MCF 10A (cell line): ENCODE measurements at places on chromosomes 7 and 10. TPM values are rescaled to one million over a fixed set of nuclear protein-coding genes. Genes with fewer than 3 reads are reported as not detected.

Gene FXYD4
- not detected in 2 replicates for total RNA-seq

GRCh38 chr7:2225336-2225735 is 7.4 kb downstream of the MAD1L1 start:
- DNase-seq = peak; percentile 71

DNA sequence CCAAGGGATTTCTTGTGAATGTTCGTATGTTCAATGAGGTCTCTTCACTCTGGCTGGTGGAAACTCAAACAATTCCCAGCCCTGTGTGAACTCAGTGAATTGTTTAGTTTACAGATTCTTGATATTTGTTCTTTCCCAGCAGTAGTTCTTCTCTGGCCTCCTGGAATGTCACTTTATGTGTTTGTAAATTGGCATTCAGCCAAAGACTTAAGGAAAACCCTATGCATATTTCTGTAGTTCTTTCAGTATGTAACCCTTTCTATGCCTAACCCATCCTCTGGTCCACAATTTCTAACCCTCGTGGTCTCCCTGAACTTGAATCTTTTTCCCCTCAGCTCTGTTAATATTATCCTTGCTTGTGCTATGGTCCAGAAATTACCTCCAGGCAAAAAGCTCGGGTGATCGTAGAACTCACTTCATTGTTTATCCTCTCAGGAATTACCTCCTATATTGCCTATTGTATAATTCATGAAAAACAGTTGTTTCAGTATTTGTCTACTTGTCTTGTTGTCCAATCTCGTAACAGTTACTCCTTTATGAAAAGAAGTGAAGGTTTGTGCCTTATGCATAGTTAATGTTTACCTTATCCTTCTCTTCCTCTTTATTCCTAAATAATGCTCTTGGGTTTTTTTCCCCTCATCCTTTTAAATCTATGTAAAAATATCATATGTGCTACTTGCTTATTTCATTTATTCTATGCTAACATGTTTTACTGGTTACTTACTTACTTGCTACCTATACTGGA is 23.7 kb upstream of the AGR3 start:
- DNase-seq = peak; percentile 28

Gene NUDT13
- 1.7 and 1.8 TPM in 2 replicates for total RNA-seq

GRCh38 chr10:34102237-34102673 is 712.8 kb downstream of the PARD3 start:
- DNase-seq = no peak

DNA sequence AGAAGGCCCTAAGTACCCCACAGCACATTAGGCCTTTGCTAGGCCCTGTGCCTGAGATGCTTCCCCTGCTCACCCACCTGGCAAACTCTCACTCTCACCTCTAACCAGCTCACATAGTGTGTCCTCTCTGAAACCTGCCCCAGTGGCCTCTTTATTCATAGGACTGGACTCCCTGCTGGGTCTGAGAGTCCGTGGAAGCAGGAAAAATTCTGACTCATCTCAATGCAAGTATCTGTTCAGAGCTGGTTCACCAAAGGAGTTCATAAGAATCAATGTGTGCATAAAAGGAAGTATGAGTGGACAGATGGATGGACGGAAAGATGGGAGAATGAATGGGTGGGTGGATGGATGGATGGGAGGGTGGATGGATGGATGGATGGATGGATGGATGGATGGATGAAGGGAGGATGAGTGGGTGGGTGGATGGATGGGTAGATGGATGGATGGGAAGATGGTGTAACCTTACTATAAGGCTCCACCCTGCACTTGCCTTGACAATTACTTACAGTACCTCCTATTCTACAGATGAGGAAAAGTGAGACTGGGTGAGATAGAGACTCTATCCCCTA is 111.2 kb upstream of the ZMIZ1 start:
- no peak for DNase-seq

GRCh38 chr10:84329986-84330651 is 1.7 kb downstream of the CCSER2 start:
- no peak for DNase-seq

GRCh38 chr10:22978287-22978686 is 50.4 kb downstream of the ARMC3 start:
- DNase-seq = no peak

GRCh38 chr7:103063895-103064294 is 10.7 kb downstream of the FBXL13 start:
- DNase-seq = no peak

Gene ARHGAP22
- total RNA-seq = 4.0 and 6.3 TPM in 2 replicates

DNA sequence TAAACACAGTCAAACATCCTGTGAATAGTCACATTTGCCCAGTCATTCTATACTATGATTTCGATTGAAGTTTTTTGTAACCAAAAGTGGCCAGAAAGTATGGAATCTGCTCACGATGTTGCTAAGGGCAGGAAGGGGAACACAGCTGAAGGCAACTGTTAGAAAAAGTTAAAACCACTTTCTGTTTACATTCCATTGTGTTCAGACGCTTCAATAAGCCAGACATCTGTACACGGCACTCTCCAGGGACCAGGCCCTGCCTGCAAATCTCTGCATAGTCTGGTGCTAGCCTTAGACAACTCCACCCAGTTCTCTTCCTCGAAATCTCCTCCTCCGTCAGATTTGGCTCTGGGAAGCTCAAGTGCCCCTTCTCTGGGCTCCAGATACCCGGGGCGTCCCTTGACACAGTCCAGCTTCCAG is 17.1 kb upstream of the TMEM120A start:
- no peak for DNase-seq

DNA sequence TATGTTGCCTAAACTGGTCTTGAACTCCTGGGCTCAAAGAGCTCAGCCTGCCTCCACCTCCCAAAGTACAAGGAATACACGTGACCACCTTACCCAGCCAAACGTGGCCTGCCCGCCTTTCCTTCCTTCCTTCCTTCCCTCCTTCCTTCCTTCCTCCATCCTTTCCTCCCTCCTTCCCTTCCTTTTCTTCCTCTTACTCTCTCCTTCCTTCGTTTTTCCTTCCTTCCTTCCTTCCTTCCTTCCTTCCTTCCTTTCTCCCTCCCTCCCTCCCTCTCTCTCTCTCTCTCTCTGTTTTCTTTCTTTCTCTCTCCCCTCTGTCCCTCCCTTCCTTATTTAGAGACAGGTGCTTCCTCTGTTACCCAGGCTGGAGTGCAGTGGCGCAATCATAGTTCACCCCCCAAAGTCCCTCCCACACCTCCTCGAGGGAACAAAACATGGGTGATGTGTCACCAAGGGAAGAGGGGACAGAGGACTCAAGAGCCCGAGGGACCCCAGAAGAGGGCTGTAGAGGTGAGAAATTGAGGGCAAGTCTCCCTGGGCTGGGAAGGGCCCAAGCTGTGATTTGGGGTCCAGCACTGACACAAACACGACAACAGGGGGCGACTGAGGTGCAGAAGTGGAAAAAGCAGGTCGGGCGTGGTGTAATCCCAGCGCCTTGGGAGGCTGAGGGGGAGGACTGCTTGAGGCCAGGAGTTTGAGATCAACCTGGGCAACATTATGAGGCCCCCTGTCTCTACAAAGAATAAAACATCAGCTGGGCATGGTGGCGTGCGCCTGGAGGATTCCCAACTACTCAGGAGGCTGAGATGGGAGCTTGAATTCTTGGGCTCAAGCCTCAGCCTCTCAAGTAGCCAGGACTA is 28.1 kb downstream of the EPHB4 start:
- DNase-seq = peak; percentile 85

DNA sequence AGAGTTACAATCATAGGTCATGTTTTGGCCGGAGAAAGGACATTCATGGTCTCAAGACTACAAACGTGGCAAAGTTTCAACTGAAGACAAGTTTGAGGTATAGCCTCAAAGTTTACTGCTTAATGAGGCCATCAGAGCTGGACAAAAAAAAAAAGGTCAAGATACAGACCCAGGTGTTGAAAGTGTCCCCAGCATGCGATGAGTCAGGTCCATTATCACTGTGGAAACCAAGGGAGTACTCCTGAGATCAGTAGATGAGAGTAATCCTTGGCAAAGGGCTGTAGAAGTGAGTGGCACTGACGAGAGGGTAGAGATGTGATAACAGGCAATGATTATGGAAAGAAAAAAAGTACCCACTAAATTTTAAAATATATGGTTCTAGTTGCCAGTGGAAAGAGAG is 80.1 kb upstream of the LRRN3 start:
- DNase-seq = peak; percentile 14

Gene PARP12
- total RNA-seq = 35.0 and 41.4 TPM in 2 replicates

DNA sequence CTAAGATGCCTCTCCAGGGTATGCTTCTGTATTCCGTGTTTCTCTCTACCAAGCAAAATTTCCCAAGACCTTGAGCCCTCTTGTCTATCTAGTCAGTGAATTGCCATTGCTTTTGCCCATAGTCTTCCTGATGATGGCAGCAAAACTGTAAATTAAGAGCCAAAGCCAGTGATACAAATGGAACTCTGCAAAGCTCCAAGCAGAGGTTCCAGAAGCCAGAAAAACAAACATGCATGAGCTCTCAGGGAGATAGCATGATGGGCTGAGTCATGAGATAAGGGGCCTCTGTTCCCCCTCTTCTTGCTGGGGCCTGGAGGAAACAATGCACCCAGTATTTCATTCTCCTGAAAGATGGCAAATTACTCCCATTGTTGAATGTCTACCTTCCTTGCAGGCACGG is 24.7 kb downstream of the LSMEM1 start:
- no peak for DNase-seq

DNA sequence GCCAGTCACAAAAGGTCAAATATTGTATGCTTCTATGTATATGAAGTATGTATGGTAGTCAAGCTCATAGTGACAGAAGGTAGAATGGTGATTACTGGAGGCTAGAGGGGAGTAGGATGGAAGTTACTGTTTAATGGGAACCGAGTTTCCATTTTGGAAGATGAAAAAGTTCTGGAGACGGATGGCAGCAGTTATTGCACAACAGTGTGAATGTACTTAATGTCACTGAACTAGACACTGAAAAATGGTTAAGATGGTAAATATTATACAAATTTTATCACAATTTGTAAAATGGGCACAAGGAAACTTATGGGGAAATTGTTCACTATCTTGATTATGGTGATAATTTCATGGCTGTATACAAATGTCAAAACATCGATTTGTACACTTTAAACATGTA is 284.6 kb downstream of the GFRA1 start:
- no peak for DNase-seq

GRCh38 chr7:135204341-135204749 is 7.0 kb downstream of the WDR91 start:
- no peak for DNase-seq

- DNase-seq = peak; percentile 46
Observed at GRCh38 chr7:151637781-151638261, 118.1 kb upstream of the RHEB start.

DNA sequence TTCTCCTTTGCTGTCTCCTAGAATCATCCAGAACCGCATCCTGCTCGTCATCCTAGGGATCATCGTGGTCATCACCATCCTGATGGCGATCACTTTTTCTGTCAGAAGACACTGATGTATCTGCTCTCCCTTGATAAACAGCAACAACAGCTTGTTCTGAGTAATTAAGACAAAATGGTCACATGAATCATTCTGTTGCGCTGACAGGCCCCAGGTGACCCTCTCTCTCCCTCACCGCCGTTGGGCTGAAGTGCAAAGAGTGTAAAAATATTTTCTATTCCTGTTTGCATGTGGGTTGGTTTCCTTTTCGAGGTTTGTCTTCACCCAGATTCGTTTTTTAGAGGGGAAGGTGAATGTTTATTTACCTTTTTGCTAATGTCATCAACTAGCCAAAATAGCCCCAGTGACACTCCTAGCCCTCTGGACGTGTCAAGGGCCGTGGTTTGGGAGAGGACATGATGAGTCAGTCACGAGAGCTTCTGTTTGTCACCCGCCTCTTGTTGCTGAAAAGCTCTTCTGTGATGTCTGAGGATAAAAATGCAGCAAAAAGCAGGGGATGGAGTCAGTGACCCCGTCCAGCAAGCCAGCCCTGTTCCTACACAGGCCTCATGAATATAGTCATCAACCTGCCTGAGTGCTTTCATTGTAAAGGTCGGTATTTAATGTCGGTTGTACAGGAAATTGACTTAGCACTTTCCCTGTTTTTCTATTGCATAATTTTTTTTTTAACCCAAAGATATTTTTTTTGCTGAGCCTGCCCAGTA is 134.6 kb upstream of the TCF7L2 start:
- DNase-seq = peak; percentile 42

GRCh38 chr7:840001-840600 is 7.8 kb downstream of the SUN1 start:
- no peak for DNase-seq

DNA sequence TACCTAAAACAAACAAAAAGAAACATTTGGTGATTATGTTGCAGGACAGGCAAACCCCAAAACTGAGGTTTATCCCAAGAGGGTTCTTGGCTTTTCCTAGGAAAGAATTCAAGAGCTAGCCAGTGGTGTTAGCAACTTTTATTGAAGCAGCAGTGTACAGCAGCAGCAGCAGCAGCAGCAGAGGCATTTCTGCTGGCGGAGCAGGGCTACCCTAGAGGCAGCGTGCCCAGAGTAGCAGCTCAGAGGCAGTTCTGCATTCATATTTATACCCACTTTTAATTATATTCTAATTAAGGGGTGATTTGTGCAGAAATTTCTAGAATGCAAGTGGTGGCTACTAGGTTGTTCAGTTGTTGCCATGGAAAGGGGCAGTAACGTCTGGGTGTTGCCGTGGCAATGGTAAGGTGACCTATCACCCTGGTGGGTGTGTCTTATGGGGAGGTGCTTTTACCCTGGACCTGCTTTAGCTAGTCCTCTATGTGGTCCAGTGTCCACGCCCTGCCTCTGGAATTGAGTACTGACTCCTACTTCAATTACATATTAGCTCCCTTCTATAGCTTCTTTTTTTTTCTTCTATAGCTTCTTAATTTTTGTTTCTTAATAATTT is 53.9 kb downstream of the VCL start:
- DNase-seq = no peak

DNA sequence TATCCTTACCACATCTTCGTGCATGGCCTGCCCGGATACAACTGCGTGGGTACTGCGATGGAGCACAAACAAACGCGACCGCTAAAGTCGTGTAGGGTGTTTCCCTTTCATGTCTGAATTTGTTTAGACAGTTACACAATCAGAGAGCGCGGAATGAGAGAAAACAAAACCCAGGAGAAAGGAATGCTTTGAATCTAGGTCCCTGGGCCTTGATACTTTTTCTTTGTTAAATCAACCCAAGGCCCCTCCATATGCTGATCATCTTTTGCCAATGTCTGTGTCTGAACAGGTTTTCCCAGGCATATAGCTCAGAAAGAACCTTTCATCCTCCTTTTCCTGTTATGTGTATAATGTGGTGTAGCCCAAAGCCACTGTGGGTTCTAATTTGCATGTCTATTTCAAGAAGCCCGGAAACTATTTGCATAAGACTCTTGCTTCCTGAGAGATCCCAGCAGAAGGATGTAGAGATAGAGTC is 145.8 kb downstream of the FRMD4A start:
- peak; percentile 61 for DNase-seq

- no peak for DNase-seq
Observed at GRCh38 chr10:23344241-23344841, at the start of gene C10orf67. C10orf67 (minus strand) TSS chr10:23344797; CDS start chr10:23344774, 23 bp downstream.
